ENCODE measurements at places on chromosomes 6 and 20. TPM values are rescaled to one million over a fixed set of nuclear protein-coding genes. Genes with fewer than 3 reads are reported as not detected.

Gene PMEPA1
- 3.1 TPM for total RNA-seq

Gene FABP7
- total RNA-seq, result not detected

Gene CTAGE9
- total RNA-seq, result not detected

DNA sequence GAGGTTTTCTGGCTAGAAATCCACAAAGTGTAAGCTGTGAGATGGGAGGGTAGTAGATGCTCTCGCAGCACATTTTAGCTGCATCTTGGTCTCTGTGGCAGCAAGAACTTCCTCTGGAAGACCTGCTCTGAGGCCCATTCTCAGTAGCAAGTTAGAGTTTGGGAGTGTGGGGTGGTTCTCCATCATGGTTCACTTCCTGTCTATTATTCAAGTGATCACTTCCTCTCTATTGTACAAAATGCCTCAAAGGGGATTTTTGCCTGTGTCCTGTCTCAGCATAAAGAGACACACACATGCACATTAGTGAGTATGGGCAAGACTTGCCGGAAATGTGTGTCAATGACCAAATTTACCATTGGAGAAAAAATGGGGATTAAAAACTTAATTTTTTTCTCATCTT, 42.5 kb downstream of the LYRM2 start:
- H3K4me3 ChIP-seq, result no peak overlapping the region
- H3K27me3 ChIP-seq, result no peaks in the 10 kb centered on the region
- H3K4me1 ChIP-seq, result no peaks in the 10 kb centered on the region
- H3K36me3 ChIP-seq, result no peaks in the 10 kb centered on the region
- no peak for DNase-seq

DNA sequence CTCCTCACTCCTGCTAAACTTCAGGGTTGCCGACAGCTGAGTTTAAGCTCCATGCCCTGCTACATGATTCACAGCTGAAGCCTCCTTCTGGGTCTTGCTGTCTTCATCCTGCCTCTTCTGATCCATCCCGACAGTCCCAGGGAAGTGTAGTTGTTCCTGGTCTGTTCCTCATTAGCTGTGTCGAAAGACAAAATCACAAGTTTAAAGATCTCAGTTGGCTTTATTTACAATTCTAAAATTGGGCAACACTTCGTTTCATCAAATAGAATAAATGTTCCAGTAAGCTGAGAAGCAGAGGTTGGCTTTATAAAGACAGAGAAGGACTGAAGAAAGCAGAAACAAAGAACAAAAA, 4.1 kb upstream of the SLC2A10 start:
- peak overlapping the region; percentile 8 for H3K27ac ChIP-seq
- DNase-seq, result no peak

DNA sequence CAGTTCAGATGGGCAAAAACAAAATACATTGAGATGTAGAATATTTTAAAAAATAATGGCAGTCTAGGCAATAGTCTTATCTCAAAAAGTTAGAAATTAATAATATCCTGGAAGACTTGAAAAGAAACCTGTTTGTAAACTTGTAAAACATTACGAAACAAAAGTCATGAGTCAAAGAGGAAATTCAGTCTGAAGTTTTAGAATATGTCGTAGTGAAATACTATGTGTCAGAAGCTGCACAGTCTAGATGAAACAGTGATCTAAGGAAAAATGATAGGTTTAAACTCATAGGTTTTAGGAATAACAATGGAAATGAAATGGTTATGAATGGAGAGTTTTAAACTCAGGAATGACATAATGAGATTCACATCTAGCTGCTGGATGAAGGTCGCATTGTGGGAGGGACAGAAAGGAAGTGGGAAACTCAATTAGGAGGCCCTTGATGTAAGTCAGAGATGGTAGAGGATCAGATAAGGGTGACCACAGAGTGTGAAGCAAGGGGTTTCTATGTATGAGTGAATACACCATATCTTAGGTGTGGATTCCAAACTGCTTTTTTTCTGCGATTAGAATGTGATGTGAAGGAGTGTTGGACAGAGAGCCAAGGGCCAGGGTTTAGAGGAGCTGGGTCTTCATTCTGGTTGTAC, 2.8 kb downstream of the SNRPB2 start:
- H3K27ac ChIP-seq, result no peak overlapping the region
- no peaks in the 10 kb centered on the region for H3K27me3 ChIP-seq

- DNase-seq, result no peak
- H3K4me3 ChIP-seq, result no peak overlapping the region
- H3K27ac ChIP-seq, result no peak overlapping the region
- H3K27me3 ChIP-seq, result no peaks in the 10 kb centered on the region
- H3K4me1 ChIP-seq, result no peaks in the 10 kb centered on the region
Measured at GRCh38 chr6:95959261-95959660, 56.5 kb upstream of the FUT9 start.

DNA sequence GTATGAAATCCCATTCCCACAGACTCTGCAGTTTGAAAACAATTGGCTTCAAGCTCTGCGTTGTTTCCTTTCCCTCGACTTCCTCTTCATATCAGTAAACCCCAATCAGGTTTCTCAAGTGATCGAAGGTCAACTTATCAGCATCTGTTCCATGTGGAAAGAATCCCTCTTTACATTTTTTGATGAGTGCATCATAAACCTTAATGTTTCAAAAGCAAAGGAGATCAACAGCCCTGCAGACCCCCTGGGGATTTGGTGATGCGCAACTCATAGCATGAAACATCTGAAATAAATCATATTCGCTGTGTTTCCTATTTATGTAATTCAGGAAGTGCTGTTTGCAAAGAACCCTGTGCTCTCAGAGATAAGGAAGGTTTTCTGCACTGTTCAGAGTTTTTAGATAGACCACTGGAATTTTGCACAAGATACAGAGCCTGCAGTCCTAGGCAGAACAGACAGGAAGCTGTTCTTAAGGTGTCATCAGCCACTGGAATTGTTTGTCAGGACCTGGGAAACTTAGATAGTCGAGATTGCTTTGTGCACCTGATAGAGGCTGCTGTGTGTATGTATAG, 216.0 kb downstream of the HIVEP2 start:
- DNase-seq, result no peak
- peaks cover 72% of the 10 kb centered on the region for H3K4me1 ChIP-seq
- no peaks in the 10 kb centered on the region for H3K36me3 ChIP-seq
- H3K4me3 ChIP-seq, result no peak overlapping the region
- peak overlapping the region; percentile 32 for H3K27ac ChIP-seq
- H3K27me3 ChIP-seq, result no peaks in the 10 kb centered on the region

Gene PGM3
- 10.9 TPM for total RNA-seq

DNA sequence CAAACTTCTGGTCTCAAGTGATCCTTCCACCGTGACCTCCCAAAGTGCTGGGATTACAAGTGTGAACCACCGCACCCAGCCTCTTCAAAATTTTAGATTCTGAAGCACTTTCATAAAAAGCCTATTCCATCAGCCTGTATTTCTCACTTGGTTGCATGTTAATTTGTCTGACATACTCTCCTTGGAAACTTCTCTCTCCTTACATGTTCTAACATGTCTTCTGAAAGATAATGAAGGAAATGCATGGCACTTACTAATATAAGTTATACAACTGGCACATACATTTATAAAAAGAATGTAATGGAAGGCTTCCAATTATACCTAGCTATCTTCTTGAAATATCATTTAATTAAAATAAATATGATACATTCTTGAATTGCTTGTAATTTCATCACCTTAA, 597.5 kb downstream of the TBC1D32 start:
- no peaks in the 10 kb centered on the region for H3K4me1 ChIP-seq
- no peaks in the 10 kb centered on the region for H3K27me3 ChIP-seq
- no peak overlapping the region for H3K4me3 ChIP-seq
- H3K36me3 ChIP-seq, result no peaks in the 10 kb centered on the region

DNA sequence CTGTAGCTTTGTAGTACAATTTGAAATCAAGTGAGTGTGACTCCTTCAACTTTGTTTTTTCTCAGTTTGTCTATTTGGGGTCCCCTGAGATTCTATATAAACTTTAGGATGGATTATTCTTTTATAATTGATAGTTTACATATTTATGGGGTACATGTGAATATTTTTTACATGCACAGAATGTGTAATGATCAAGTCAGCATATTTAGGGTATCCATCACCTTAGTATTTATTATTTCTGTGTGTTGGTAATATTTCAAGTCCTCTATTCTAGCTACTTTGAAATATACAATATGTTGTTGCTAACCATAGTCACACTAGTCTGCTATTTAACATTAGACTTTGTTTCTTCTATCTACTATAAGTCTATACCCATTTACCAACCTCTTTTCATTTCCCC, 50.3 kb downstream of the PLCG1 start:
- H3K27me3 ChIP-seq, result no peaks in the 10 kb centered on the region
- DNase-seq, result no peak
- H3K27ac ChIP-seq, result no peak overlapping the region
- H3K4me3 ChIP-seq, result no peak overlapping the region
- H3K36me3 ChIP-seq, result peaks cover 38% of the 10 kb centered on the region
- H3K4me1 ChIP-seq, result no peaks in the 10 kb centered on the region

Gene ARMC2
- total RNA-seq, result 0.66 TPM

Gene MCCD1
- not detected for total RNA-seq

Gene SIRPB2
- total RNA-seq, result 2.3 TPM

DNA sequence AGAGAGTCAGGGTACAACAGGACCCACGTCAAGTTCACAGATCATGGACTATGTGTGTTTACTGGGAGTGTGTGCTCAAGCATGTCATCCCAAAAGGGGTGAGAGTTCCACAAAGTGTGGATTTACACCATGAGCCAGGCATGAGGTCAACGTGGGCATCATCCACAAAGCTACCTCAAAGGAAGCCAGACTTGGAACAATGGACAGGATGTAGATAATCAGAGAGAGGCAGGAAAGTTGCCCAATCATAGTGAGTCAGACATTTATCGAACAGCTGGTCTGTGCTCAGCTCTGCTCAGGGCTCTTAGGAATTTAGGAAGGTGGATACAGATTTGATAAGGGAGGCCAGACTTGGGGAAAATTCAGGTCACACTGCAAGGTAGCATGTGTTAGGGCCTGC, 317.2 kb upstream of the CDYL start:
- DNase-seq, result no peak
- H3K4me1 ChIP-seq, result peaks cover 3% of the 10 kb centered on the region
- H3K4me3 ChIP-seq, result no peak overlapping the region
- H3K27me3 ChIP-seq, result no peaks in the 10 kb centered on the region
- H3K36me3 ChIP-seq, result no peaks in the 10 kb centered on the region
- H3K27ac ChIP-seq, result no peak overlapping the region

- no peaks in the 10 kb centered on the region for H3K27me3 ChIP-seq
- no peaks in the 10 kb centered on the region for H3K4me1 ChIP-seq
- H3K4me3 ChIP-seq, result no peak overlapping the region
- no peaks in the 10 kb centered on the region for H3K36me3 ChIP-seq
Measured at GRCh38 chr20:57522380-57523140, 2.4 kb downstream of the CTCFL start.

Gene PTGIS
- total RNA-seq, result 34.1 TPM

DNA sequence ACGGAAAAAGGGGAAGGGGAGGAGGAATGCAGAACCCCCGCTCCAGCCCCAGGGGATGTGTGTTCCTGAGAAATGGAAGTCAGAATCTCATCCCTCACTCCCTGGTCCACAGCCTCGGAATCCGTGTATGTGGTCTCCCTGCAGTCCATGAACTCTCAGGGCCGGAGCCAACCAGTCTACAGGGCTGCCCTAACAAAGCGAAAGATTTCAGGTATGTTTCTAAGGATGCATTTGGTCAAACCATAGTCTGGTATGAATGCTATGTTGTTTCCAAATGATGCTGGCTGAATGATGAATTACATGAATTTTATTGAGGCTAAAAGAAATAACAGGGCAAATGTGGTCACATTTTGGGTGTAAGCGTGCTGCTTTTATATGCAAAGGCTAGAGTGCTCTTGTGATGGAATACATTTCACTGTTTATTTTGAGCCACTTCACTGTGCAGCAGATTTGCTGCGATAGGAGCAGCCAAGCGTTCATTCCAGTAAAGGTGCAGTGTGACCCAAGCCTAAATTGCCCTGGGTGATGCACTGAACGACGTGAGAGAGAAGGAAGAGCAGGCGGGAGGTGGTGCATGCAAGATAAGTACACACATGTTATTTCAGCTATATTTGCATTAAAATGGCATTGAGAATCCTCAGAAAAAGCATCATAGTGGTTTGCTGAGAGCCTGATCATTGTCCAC, 52.4 kb downstream of the FNDC1 start:
- DNase-seq, result no peak
- H3K27ac ChIP-seq, result no peak overlapping the region
- no peak overlapping the region for H3K4me3 ChIP-seq
- peaks cover 7% of the 10 kb centered on the region for H3K27me3 ChIP-seq
- no peaks in the 10 kb centered on the region for H3K36me3 ChIP-seq
- no peaks in the 10 kb centered on the region for H3K4me1 ChIP-seq

Gene HS3ST5
- total RNA-seq, result not detected

Gene MROH8
- total RNA-seq, result 0.95 TPM

GRCh38 chr20:59334651-59335300, 34.4 kb downstream of the EDN3 start:
- no peaks in the 10 kb centered on the region for H3K27me3 ChIP-seq
- no peak overlapping the region for H3K27ac ChIP-seq
- H3K4me3 ChIP-seq, result no peak overlapping the region
- H3K36me3 ChIP-seq, result no peaks in the 10 kb centered on the region
- no peak for DNase-seq

DNA sequence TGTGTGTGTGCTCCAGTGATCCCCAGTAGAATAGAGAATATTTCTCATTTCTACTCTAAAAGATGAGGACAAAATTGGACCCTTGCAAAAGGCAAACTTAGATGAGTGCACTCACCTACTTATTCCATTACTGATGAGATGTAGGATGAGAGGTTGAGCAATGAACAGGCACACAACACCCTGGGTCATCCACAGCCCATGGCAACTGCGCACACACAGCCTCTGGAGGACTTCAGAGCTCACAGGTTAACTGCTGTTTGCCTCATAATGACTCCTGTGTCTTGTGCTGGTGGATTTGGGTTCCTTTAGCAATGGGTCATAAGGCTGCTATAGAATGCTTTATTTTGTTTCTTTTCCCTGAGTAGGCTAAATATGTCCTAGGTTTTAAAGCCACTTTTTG, 103.6 kb upstream of the TNFAIP3 start:
- H3K4me1 ChIP-seq, result peaks cover 9% of the 10 kb centered on the region
- no peak for DNase-seq
- no peaks in the 10 kb centered on the region for H3K27me3 ChIP-seq
- H3K4me3 ChIP-seq, result no peak overlapping the region
- H3K36me3 ChIP-seq, result no peaks in the 10 kb centered on the region

Gene HLA-DMA
- total RNA-seq, result 19.5 TPM

Gene SCUBE3
- 0.19 TPM for total RNA-seq

DNA sequence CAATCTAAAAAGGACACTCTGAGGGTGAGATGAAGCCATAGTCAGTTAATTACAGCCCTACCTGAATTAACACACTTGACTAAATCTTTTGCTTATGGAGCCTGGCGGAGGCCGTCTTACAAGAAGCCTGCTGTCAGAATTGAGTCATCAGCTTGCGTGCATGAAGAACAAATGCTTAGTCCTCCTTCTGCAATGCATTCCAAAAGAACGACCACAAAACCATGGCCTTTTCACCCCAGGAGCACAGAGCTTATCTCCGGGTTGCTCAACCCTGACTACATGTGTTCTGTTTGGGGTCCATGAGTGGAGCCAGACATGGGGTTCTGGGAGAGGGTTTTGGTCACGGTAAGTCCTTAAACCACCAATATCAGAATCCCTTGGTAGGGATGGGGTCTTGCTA, 318.1 kb downstream of the CLIC5 start:
- no peak overlapping the region for H3K4me3 ChIP-seq
- no peaks in the 10 kb centered on the region for H3K27me3 ChIP-seq

GRCh38 chr20:62642051-62642665, at the start of gene SLCO4A1:
SLCO4A1 (plus strand) TSS chr20:62642503; CDS start chr20:62656455, 13,952 bp downstream.
- no peak for DNase-seq
- H3K4me1 ChIP-seq, result peaks cover 50% of the 10 kb centered on the region
- H3K4me3 ChIP-seq, result peak within 1 kb of the TSS; percentile 54

GRCh38 chr6:140957386-140957785, 1175.3 kb upstream of the GJE1 start:
- no peak overlapping the region for H3K4me3 ChIP-seq
- DNase-seq, result no peak
- no peaks in the 10 kb centered on the region for H3K27me3 ChIP-seq
- H3K27ac ChIP-seq, result no peak overlapping the region
